ENCODE measurements at places on chromosomes 12 and 14. TPM values are rescaled to one million over a fixed set of nuclear protein-coding genes. Genes with fewer than 3 reads are reported as not detected.
A peak's percentile ranks its signal among the peaks of the same experiment; 100 is the strongest.

DNA sequence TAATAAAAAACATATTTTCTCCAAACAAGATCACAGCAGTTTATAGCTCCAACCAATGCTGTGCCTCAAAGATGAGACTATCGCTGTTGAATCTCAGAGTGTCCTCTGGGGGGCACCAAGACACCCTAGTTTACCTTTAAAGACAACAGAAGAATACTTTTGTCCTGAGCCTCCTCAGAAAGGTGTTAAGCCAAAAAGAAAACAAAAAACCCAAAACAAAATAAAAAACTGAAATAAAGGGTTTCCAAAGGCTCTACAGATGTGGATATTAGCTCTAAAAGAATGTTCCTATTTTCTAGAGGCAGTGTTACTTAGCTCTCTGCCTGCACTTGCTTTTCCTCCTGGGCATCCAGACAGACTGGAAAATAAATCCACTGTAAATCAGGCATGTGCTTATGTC is 86.9 kb upstream of the TTC7B start:
- no peaks in the 10 kb centered on the region for H3K36me3 ChIP-seq
- no peak overlapping the region for H3K4me3 ChIP-seq
- H3K27ac ChIP-seq, result no peak overlapping the region
- H3K4me1 ChIP-seq, result no peaks in the 10 kb centered on the region

- no peaks in the 10 kb centered on the region for H3K27me3 ChIP-seq
- peak overlapping the region; percentile 96 for H3K4me3 ChIP-seq
- DNase-seq, result no peak
- H3K27ac ChIP-seq, result no peak overlapping the region
Observed at GRCh38 chr12:12719496-12719895, 2.3 kb downstream of the CDKN1B start.

DNA sequence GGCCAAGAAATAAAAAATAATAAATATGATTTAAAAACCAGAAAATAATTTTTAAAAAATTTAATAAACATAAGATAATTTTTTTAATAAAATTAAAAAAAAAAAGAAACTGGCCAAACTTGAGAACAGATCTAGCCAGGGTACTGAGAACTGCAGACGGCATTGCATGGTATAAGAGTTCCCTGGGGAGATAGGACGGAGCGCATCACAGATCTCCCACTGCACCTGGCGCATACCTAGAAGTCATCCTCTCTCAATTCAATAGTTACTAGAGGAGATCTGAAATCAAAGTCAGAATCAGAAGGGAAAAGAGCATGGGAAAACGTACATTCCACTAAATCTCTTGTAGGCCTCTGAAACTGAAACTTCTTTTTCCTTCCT is 58.9 kb upstream of the BCL2L14 start:
- peaks cover 18% of the 10 kb centered on the region for H3K4me1 ChIP-seq
- H3K27ac ChIP-seq, result no peak overlapping the region
- no peaks in the 10 kb centered on the region for H3K27me3 ChIP-seq

- no peak overlapping the region for H3K27ac ChIP-seq
- H3K27me3 ChIP-seq, result no peaks in the 10 kb centered on the region
- H3K36me3 ChIP-seq, result no peaks in the 10 kb centered on the region
Observed at GRCh38 chr14:55698051-55698450, 118.0 kb downstream of the KTN1 start.

DNA sequence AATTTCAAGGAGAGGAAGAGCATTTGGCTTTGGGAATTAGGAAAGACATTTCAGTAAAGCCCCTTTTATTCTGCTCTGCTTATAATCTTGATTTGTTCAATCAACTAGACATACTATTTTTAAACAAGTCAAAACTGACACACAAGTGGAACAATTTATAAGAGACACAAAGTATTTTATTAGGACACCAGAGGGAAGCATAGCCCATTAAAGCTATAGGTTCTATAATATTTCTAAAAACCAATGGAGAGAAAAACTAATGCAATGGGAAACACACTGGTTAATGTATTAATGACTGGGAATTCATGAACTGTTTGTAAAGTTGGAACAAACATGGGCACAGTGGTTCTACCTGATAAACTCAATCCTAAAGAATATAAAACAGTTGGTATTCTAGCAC is 15.3 kb upstream of the CERS5 start:
- peaks cover 12% of the 10 kb centered on the region for H3K36me3 ChIP-seq
- H3K4me3 ChIP-seq, result no peak overlapping the region
- H3K27ac ChIP-seq, result no peak overlapping the region
- DNase-seq, result no peak
- H3K27me3 ChIP-seq, result no peaks in the 10 kb centered on the region

DNA sequence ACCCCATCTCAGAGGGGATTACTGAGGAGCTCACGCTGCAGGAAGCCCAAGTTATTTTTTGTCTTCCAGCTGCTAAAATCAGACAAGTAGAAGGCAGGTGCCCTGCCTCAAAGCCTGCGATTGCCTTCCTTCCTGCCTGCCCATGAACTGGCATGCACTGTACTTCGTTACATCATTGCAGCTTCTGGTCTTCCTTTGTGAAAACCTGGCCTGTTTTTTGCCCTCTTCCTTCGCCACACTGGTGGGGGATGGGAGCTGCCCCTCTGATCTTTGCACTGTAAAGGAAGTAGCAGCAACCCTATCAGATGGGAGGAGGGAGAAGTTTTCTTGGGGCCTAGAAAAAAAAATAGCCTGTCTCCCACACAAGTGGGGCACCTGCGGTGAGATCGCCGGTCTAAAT is 1098.7 kb downstream of the BCL11B start:
- H3K27ac ChIP-seq, result no peak overlapping the region
- H3K36me3 ChIP-seq, result no peaks in the 10 kb centered on the region
- no peaks in the 10 kb centered on the region for H3K4me1 ChIP-seq

GRCh38 chr12:2944401-2945047 is 14.7 kb upstream of the TEAD4 start:
- no peak overlapping the region for H3K4me3 ChIP-seq
- no peaks in the 10 kb centered on the region for H3K4me1 ChIP-seq

GRCh38 chr12:96218989-96219678 is 25.0 kb downstream of the ELK3 start:
- H3K36me3 ChIP-seq, result no peaks in the 10 kb centered on the region
- no peaks in the 10 kb centered on the region for H3K27me3 ChIP-seq
- no peak overlapping the region for H3K27ac ChIP-seq
- DNase-seq, result no peak

DNA sequence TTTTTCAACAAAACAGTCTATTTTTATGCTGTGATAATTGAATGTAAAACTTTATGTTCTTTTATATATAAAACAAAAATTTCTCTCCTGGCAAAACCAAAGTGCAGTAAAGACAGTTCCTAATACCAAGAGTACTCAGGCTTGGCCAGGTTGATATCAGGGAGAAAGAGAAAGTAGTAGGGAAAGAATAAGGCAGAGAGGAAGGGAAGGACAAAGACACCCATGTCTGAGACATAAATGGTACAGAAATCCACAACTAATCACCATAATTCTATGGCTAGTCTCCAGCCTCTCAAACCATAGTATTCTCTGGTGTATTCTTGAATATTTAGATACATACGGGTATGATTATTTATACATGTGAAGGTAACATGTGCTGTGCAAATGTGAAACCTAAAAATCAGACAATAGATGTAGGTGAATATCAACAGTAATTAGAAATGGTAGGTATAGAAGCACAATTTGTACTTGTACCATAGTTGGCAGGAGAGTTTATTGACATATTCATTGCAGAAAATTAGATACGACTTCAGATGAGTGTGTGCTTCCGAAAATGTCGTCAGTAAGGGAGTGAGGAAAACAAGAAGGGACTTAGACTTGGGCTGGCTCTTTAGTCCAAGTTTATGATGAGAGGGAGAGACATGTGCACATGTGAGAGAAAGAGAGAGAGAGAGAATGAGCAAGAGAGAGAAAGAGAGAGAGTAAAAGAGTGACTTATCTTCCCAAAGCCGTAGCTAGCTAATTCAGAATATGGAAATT is 230.8 kb upstream of the NPAS3 start:
- no peaks in the 10 kb centered on the region for H3K36me3 ChIP-seq
- H3K4me1 ChIP-seq, result no peaks in the 10 kb centered on the region
- H3K4me3 ChIP-seq, result no peak overlapping the region
- no peak for DNase-seq
- H3K27ac ChIP-seq, result no peak overlapping the region
- H3K27me3 ChIP-seq, result no peaks in the 10 kb centered on the region

DNA sequence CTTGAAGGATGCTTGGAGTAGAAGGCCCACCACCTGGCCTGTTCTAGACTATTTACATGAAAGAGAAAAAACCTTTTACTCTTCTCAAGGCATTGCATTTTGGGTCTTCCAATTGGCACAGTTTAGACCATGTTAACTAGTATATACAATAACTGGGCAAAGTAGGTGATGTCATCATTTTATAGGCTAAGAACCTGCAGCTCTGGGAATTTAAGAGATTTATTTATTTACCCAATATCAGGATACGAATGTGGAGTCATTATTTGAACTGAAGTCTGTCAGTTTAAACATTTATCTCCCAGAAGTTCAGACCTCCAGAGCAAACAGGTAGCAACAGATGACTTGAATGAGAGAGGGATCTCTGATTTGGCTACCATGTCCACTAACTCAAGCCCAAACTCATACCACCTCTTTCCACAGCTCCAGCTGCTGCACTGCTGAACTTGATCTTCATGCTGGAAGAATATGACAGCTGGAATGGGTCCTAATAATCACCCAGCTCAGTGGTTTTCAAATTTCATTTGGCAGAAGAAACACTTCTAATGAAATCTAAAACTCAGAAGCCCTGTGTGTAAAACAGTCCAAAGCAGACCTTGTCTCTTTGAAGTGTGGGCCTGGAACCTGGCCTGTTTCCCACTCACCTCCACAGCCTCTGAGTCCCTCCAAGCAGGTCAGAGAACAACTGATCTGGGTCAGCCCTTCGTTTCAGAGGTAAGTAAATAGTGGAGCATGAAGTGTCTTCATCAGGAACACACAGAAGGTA is 179.2 kb downstream of the EMP1 start:
- no peak overlapping the region for H3K4me3 ChIP-seq
- H3K27me3 ChIP-seq, result no peaks in the 10 kb centered on the region
- peak; percentile 8 for DNase-seq
- H3K27ac ChIP-seq, result no peak overlapping the region
- H3K4me1 ChIP-seq, result 0 out of 2 replicates have a peak, but pooled peaks cover 2% of the 10 kb centered on the region

DNA sequence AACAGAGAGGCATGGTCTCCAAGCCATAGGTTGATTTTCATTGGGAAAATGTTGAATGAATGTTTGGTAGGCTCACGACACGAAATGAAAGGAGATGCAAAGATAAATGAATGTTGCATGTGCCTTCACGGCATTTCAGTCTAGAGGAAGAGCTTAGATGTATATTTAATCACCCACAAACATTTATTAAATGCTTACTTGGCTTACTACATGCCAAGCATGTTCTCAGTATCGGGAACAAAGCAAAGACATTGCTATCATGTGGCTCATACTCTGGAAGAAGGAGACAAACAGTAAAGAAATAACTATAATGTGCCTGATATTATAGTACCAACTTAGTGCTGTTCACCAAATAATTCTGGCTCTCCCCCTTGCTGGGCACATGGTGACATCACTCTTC is 133.5 kb downstream of the LLPH start:
- H3K27ac ChIP-seq, result no peak overlapping the region
- DNase-seq, result no peak
- H3K4me3 ChIP-seq, result no peak overlapping the region
- no peaks in the 10 kb centered on the region for H3K36me3 ChIP-seq
- H3K4me1 ChIP-seq, result no peaks in the 10 kb centered on the region
- H3K27me3 ChIP-seq, result no peaks in the 10 kb centered on the region

GRCh38 chr12:112977641-112978040 is 678 bp upstream of the OAS2 start:
- H3K4me3 ChIP-seq, result no peak overlapping the region
- H3K27me3 ChIP-seq, result no peaks in the 10 kb centered on the region
- no peak overlapping the region for H3K27ac ChIP-seq
- H3K36me3 ChIP-seq, result no peaks in the 10 kb centered on the region

GRCh38 chr12:47364261-47364660 is 284.5 kb upstream of the AMIGO2 start:
- DNase-seq, result no peak
- no peaks in the 10 kb centered on the region for H3K4me1 ChIP-seq
- H3K4me3 ChIP-seq, result no peak overlapping the region
- H3K36me3 ChIP-seq, result no peaks in the 10 kb centered on the region
- no peaks in the 10 kb centered on the region for H3K27me3 ChIP-seq
- no peak overlapping the region for H3K27ac ChIP-seq

- H3K4me3 ChIP-seq, result no peak overlapping the region
- H3K27ac ChIP-seq, result no peak overlapping the region
- H3K4me1 ChIP-seq, result no peaks in the 10 kb centered on the region
- no peaks in the 10 kb centered on the region for H3K27me3 ChIP-seq
- no peaks in the 10 kb centered on the region for H3K36me3 ChIP-seq
Observed at GRCh38 chr14:31781578-31781977, 220.4 kb downstream of the NUBPL start.

- no peaks in the 10 kb centered on the region for H3K4me1 ChIP-seq
- H3K4me3 ChIP-seq, result no peak overlapping the region
- H3K36me3 ChIP-seq, result no peaks in the 10 kb centered on the region
- DNase-seq, result no peak
- H3K27ac ChIP-seq, result no peak overlapping the region
Observed at GRCh38 chr12:93879476-93880421, 202.6 kb downstream of the CRADD start.

DNA sequence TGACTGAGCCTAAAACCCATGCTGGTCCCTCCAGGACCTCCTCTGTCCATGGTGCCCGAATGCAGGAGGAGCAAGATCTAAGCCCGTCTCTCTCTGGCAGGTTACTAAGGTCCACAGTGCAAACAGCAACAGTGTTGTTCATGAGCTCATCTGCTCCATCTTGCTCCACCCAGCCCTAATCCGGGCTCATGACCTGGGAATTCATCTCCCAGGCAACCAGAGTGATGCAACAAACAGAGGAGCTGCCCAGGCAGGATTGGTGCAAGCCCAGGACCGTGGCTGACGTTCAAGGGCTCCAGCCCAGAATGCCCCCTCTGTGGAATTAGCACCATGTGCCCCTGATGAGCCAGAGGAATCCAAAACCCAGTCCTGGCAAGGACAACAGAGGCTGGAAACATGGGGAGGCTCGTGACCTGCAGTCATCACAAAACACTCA is 29.9 kb downstream of the HSPB8 start:
- H3K4me1 ChIP-seq, result no peaks in the 10 kb centered on the region
- no peak for DNase-seq
- no peaks in the 10 kb centered on the region for H3K27me3 ChIP-seq
- no peak overlapping the region for H3K4me3 ChIP-seq

DNA sequence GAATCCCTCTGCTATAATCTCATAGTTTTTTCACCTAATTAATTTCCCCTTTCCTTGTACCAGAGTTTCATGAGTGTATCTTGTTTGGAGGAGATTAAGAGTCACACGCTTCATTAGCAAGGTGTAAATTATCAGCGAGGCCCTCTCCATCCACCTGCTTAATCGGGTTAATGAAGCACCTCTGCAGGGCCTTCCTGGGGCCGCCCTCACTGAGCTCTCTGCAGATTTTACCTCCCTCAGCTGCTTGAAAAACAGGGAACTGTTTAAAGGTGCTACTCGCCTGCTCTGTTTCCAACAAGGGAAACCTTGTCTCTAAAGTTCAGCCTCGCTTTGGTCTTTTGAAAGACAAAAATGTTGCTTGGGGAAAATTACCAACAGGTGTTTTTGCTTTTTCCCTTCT is 35.8 kb downstream of the OTX2 start:
- H3K4me1 ChIP-seq, result no peaks in the 10 kb centered on the region
- H3K4me3 ChIP-seq, result no peak overlapping the region
- DNase-seq, result no peak
- no peak overlapping the region for H3K27ac ChIP-seq
- no peaks in the 10 kb centered on the region for H3K36me3 ChIP-seq
- no peaks in the 10 kb centered on the region for H3K27me3 ChIP-seq

SYCP3 gene
- polyA plus RNA-seq, result not detected

LRRC9 gene
- polyA plus RNA-seq, result 0.12 TPM

IKBIP gene
- 2.2 TPM for polyA plus RNA-seq

OAS1 gene
- 0.13 TPM for polyA plus RNA-seq

TESPA1 gene
- not detected for polyA plus RNA-seq

CCDC196 gene
- polyA plus RNA-seq, result not detected

SLC5A8 gene
- polyA plus RNA-seq, result 0.21 TPM

CMA1 gene
- polyA plus RNA-seq, result not detected

NR1H4 gene
- not detected for polyA plus RNA-seq

Data from H1 (cell line).